ENCODE measurements at places on chromosomes 2 and 18.

GRCh38 chr2:168212167-168212566, 35.2 kb downstream of the STK39 start:
- no peak for DNase-seq

DNA sequence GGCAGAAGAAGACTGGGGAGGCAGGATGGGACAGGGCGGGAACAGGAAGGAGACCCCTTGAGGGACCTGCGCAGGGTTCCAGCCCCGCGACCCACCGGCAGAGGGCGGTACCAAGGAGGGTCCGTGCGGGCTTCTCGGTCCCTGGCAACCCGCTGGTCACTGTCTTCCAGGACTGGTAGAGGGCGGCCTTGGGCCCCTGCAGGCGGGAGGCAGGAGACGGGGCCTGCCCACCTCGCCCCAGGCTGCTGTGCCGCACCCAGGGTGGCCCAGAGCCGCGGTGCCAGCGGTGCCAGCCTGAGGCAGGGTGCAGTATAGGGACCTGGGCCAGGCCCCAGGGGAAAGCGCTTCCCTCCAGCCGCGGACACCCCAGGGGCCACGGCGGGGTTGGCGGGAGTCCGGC, 34.5 kb downstream of the NEURL3 start:
- DNase-seq, result no peak

- no peak for DNase-seq
Observed at GRCh38 chr2:60313470-60314172, 239.8 kb downstream of the BCL11A start.

DNA sequence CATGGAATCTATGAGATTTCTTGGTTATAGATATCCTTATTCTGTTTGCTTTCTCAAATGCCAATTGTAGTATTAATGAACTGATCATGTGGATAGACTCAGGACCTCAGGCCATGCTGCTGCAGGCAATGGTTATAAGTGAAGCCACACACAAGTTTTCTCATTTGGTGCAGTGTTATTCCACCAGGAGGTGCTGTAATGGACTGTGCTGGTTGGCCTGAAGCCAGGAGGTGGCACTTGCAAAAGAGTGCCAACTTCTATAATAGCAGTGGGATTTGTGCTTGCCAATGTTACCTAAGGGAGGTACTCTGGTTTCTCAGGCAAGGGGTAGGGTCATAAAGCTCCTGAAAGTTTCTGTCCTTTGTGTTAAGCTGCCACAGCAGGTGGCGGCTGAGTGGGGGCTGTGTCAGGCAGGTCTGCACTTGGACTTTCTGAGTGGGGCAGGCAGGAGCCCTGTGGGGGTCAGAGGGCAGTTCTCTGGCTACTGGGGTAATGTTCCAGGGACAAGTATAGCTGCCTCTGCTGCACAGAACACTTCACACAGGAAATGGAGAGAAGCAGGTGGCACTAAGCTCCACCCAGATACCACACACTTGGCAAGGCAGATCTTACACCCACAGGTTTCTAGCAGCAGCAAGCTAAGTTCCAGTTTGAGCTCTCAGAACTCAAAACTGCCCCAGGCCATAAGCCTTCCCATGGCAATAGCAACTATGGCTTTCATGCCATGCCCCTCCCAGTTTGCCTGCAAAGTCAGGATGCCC, 352.6 kb upstream of the CWC22 start:
- DNase-seq, result peak; percentile 11

DNA sequence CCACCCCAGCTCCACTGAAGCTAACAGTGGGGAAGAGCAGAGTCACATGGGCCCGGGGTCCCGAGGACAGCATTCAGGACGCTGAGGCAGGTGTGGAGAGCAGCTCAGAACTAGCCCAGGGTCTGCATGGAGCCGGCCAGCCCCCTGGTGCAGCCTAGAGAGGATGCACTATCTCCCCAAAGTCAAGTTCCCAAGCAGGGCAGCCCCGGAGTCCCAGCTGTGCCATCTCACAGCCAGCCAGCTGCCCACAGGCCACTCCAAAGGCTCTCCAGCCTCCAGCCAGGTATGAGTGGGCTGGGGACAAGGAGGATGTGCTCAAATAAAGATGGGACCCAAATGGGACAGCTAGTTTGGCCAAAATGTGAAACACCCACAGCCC, 41.0 kb downstream of the BIN1 start:
- DNase-seq, result no peak

- DNase-seq, result no peak
Observed at GRCh38 chr18:56937874-56938430, 208.9 kb upstream of the BOD1L2 start.

DNA sequence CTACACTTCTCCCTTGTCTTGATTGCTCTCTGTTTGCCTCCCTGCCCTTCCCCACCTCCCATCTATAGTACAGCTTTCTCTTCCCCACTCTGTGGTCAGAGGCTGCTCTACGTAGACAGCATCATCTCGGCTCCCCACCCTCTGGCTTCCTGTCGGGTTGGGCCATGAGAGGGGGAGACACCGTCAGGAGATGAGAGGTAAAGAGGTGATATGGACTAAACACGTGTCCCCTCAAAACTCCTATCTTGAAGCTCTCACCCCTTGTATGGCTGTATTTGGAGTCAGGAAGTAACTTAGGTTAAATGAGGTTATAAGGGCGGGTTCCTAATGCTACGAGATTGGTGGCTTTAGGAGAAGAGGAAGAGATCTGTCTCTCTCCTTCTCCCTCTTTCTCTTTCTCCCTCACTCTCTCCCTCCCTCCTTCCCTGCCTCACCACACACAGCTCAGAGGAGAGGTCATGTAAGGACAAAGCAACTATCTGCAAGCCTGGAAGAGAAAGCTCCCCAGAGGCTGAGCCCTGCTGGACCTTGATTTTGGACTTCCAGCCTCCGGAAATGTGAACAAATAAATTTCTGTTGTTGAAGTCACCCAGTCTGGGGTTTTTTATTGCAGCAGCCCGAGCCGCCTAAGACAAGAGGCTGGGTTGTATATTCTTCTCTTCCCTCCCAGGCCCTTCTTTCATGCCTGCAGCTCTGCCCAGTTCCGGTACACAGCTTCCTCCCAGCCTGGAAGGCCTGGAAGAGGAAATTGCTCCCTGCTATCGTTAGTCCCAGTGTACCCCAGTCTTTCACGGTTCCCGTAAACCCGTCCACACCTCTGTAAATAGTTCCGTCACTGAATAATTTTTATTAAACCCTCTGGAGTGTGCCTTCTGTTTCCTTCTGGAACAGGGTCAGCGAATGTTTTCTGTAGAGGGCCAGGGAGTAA, 138.0 kb downstream of the AKAIN1 start:
- DNase-seq, result no peak

- DNase-seq, result peak; percentile 74
Observed at GRCh38 chr2:48471048-48471474, 58.9 kb upstream of the STON1 start.

GRCh38 chr2:146806364-146807005, 1038.3 kb upstream of the ACVR2A start:
- peak; percentile 7 for DNase-seq

DNA sequence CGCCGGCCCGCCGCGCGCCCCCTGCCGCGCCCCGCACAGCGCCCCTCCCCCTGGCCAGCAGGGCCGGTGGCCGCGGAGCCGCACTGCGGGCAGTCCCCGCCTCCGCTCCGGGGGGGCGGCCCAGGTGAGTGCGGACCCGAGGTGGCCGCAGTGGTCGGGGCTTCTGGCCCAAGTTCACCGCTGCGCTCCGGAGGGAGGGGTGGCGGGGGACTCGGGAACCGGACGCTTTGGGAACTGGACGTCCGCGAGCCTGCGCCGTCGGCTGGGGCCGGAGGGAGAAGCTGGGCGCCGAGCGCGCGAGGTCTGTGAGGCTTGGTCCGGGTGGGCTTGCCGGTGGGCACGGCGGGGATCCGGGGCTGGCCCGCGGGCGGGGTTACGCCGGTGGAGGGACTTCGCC, 591 bp upstream of the LDLRAD4 start:
- no peak for DNase-seq

GRCh38 chr18:31101183-31102024, 817 bp downstream of the DSC2 start:
- no peak for DNase-seq

DNA sequence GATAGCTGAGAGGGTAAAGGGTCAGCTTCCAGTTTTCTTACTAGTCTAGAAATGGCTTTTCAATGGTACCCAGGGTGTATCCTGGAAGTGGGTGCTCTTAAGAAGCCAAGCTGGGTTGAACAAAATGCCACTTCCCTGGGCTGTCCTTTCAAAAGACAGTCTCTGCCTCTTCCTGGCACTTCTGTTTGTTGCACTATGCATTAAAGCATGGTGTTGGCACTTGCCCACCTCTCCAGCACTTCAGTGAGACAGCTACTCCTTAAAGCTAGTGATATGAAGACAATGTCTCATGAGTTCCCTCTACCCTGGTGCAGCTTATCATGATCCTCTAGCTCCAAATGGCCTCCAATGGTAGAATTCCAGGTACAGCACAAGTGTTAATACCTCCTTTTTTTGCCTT, 74.3 kb upstream of the IGFBP5 start:
- DNase-seq, result no peak

DNA sequence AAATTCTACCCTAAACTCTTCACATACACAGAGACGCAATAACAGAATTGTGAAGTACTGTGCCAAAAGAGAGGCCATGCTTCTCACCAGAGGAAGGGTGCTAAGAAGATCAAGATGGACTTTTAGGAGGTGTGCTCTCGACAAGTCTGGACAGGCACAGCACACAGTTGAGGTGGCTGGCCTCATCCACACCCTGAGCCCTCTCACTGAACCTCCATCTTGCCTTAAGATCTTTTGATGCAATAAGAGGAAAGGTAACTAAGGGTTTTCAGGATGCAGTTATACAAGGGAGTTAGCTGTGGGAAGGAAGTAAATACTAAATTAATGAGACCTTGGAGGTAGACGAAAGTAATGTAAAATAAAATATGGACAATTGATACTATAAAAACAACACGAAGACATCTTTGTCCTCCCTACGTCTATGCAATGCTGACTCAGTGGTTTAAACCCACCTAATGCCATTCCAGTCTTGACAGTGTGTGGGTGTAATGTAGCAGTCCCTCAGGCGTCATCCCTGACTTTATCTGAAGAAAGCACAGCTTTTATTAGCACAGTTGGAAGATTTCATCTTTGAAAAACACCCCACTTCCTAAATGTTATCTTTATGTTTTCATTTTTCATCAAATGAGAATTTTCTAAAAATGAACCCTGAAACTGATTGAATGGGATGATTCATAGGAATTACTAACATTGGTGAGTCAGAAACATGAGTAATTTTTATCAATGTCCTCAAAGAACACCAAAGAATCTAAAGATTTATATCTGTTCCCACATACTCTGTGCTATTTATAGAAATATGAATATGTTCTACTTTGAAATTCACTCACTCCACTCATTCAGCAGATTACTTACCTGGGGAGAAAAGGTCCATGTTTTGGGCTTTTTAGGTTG, 34.0 kb upstream of the MALL start:
- DNase-seq, result peak; percentile 63

DNA sequence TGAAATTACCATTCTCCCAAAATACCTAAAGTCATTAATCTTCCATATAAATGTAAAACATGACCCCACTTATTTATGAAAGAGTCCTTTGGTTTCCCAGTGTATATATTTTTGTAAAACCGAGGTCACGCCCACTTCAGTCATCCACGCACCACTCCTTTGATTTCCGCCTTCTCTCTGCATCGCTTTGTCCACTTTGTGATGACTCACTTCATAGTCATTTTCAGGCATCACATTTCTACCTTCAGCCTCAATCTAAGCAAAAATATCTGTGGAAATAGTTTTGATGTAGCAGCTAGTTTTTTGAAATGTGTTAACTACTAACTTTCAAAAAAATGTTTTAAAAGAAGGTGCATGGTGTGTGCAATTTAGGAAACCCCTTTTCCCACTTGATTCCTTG, 793.5 kb upstream of the SOX11 start:
- DNase-seq, result peak; percentile 25

- no peak for DNase-seq
Observed at GRCh38 chr2:240815761-240816583, 4.0 kb downstream of the KIF1A start.

GRCh38 chr2:200296118-200296517, 10.4 kb upstream of the SPATS2L start:
- DNase-seq, result no peak

GRCh38 chr2:165815299-165816141, 21.5 kb upstream of the GALNT3 start:
- no peak for DNase-seq

DNA sequence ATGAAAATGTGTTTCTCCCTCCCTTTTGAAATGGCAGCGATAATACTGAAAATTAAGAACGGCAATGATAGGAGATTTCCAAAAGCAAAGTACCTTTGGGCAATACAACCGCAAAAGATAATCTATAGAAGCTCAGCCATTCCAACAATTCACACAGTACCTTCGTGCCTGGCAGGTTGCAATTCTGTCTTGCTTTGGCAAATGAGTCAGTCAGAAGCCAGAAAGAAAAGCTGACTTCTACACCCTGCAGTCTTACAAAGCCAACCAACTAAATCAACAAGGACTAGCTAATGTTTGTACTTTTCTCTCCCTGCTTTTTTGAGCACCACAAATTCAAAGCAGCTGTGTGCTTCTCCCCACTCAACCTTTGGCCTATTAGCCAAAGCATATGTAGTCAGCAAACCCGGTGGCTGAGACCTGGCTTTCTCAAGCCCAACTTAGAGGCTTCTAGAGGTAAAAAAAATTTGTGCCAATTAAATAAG, 25.7 kb upstream of the ID2 start:
- peak; percentile 71 for DNase-seq

GRCh38 chr2:90207454-90208058, 1516.1 kb downstream of the RPIA start:
- DNase-seq, result peak; percentile 16

- DNase-seq, result no peak
Observed at GRCh38 chr2:99786636-99787390, 297.0 kb upstream of the REV1 start.

- DNase-seq, result peak; percentile 77
Observed at GRCh38 chr2:95159690-95160449, at the start of gene ZNF514. TSS of gene ZNF514 (minus strand) at chr2:95159848. CDS start at chr2:95153253, 6,595 bp downstream.

- DNase-seq, result no peak
Observed at GRCh38 chr18:35443847-35444246, 53.9 kb downstream of the INO80C start.

DNA sequence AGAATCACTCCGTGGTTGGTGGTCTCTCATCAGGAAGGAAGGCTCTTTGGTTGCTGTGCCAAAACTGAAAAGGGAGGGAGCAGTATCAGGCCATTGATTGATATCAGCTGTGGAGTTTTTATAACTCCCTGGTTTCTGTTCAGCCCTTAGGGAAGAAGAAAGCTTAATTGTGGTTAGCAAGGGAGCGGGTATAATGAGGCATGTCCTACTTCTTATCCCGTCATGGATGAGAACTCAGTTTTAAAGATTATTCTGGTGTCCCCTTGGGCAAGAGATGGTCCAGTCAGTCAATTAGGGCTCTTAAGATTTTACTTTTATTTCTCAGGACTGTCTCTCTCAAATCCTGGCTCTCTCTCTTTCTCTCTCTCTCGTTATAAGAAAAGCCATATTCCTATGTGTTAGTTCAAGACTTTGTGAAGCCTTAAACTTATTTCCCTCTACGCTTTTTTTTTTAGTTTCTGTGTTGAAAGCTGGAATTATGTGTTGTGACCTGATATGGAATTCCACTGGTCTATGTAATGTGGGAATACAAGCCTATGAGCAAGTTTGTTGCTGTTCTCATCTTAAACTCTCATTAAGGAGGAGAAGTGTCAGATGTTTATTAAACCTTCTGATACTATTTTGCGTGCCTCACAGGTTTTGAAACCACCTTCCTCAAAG, 514.0 kb upstream of the CDH2 start:
- DNase-seq, result peak; percentile 82

All from RPMI7951 (cell line).